ENCODE measurements at places on chromosomes 4 and X. TPM values are rescaled to one million over a fixed set of nuclear protein-coding genes. Genes with fewer than 3 reads are reported as not detected.
A peak's percentile ranks its signal among the peaks of the same experiment; 100 is the strongest.

DNA sequence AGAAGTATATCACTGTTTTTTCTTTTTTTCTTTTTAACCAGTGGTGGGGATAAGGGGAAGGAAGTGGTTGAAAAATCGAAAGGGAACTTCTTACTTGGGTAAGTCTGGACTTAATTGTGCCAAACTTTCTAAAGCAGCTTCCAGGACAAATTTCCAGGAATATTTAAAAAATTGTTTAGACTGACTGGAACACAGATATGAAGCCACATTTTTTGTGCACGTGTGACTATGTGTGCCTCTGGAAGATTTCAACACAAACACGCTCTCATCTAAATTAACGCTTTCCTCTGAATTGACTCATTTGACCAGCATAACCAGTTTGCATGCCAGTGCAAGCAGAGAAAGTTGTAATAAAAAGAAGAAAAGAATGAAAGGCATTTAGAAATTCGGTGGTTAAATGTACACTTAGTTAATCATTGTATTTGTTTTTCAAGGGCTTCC is 18.8 kb upstream of the YTHDC1 start:
- peaks cover 3% of the 10 kb centered on the region for H3K27me3 ChIP-seq
- H3K4me3 ChIP-seq = no peak overlapping the region
- H3K4me1 ChIP-seq = peaks cover 21% of the 10 kb centered on the region
- H3K36me3 ChIP-seq = peaks cover 1% of the 10 kb centered on the region
- no peak for DNase-seq

DNA sequence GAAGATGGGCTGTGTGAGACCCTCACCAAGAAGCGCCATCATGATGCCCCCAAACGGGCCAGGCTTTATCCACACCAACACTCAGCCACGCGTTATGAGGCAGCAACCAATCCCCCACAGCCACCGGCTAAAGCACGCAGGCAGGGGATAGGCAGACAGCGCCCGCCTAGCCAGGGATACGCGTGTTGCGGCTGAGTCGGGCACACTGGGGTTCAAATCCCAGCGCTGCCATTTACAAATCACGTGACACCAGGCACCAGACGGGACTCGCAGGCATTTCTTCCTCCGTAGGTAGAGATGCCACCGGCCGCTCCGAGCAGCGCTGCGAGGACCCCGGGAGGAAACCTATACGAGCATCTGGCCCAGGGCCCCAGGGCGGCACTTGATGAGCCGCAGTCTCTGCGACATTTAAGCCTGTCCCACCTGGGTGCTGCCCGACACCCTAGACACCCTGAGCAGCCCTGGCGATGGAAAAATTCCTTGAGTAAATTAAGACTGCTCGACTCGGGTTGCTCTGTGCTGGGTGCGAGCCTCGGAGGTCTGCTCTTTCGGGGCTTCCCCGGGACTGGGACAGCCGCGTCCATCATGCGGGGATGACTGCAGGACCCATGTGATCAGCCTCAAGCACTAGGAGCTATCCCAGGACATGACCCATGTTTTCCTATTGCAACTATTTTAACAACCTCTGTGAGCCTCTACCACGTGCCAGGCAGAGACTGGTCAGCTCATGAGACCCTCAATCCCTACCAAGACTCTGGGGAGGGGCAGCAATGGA is 6.3 kb downstream of the ABLIM2 start:
- no peak for DNase-seq
- H3K36me3 ChIP-seq = no peaks in the 10 kb centered on the region
- no peak overlapping the region for H3K4me3 ChIP-seq
- no peak overlapping the region for H3K27ac ChIP-seq

The GLRA2 gene
- total RNA-seq = not detected

GRCh38 chr4:173748353-173748752 is 218.3 kb upstream of the HAND2 start:
- H3K27ac ChIP-seq = no peak overlapping the region

GRCh38 chr4:3792813-3793212 is 26.6 kb downstream of the ADRA2C start:
- no peaks in the 10 kb centered on the region for H3K4me1 ChIP-seq
- H3K27me3 ChIP-seq = no peaks in the 10 kb centered on the region
- H3K27ac ChIP-seq = no peak overlapping the region
- no peak for DNase-seq

The SLBP gene
- 137 TPM for total RNA-seq

DNA sequence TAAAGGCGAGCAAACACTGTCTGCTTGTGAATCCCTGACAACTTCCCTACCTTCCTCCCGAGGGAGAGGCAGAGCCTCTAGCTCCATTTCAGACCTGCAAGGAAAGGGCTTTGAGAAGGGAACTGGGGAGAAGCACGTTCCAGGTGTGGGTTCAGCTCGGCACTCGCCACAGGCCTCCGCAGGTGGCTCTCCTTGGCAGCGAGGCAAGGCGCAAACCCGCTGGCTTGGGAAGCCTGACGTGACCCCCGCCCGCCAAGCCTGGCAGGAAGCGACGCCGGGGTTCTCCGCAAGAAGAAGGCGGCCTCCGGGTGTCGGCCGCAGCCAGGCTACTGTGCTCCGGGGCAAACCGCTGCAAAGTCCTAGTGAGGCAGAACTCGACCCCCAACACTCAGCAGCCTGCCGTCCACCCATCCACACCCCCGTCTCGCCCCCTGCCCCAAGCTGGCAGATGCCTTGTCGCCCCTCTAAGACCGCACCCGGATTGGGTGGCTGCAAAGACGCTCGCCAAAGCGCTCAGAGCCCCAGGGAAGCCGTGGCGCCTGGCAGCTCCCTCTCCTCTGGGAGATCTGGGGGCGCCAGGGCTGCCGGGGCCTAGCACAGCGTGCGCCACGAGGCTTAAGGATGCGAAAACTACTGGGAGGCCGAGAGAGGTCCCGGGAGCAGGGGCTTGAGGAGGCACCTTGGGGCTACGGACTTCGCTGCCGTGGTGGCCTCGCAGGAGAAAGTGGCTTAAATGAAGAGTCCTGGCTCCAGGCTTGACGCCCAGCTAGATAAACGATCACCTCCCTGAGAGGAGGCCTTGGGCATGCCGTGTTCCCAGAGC is 21.8 kb downstream of the NKX3-2 start:
- H3K27ac ChIP-seq = peak overlapping the region; percentile 36
- no peak for DNase-seq
- no peak overlapping the region for H3K4me3 ChIP-seq
- H3K4me1 ChIP-seq = peaks cover 4% of the 10 kb centered on the region

GRCh38 chrX:110159865-110160264 is 157.0 kb downstream of the TMEM164 start:
- DNase-seq = no peak
- H3K27me3 ChIP-seq = no peaks in the 10 kb centered on the region
- no peak overlapping the region for H3K4me3 ChIP-seq
- H3K36me3 ChIP-seq = no peaks in the 10 kb centered on the region

GRCh38 chr4:34046580-34046979 is 2197.7 kb downstream of the ARAP2 start:
- no peaks in the 10 kb centered on the region for H3K27me3 ChIP-seq
- no peaks in the 10 kb centered on the region for H3K4me1 ChIP-seq
- H3K36me3 ChIP-seq = no peaks in the 10 kb centered on the region
- no peak overlapping the region for H3K27ac ChIP-seq
- no peak for DNase-seq

GRCh38 chrX:21883258-21883657 is 27.5 kb downstream of the YY2 start:
- no peak for DNase-seq
- H3K36me3 ChIP-seq = peaks cover 13% of the 10 kb centered on the region
- H3K27ac ChIP-seq = no peak overlapping the region

- no peak overlapping the region for H3K27ac ChIP-seq
- H3K4me3 ChIP-seq = no peak overlapping the region
- peaks cover 2% of the 10 kb centered on the region for H3K36me3 ChIP-seq
- peaks cover 16% of the 10 kb centered on the region for H3K27me3 ChIP-seq
- H3K4me1 ChIP-seq = no peaks in the 10 kb centered on the region
These were observed 38.1 kb downstream of the FGFRL1 start for GRCh38 chr4:1049591-1049905.

GRCh38 chrX:112738347-112739033 is 58.8 kb upstream of the LHFPL1 start:
- peak; percentile 40 for DNase-seq
- H3K27ac ChIP-seq = no peak overlapping the region
- no peaks in the 10 kb centered on the region for H3K36me3 ChIP-seq
- peaks cover 6% of the 10 kb centered on the region for H3K4me1 ChIP-seq
- H3K27me3 ChIP-seq = peaks cover 33% of the 10 kb centered on the region

The KLKB1 gene
- 0.14 TPM for total RNA-seq

- no peaks in the 10 kb centered on the region for H3K4me1 ChIP-seq
- peaks cover 9% of the 10 kb centered on the region for H3K27me3 ChIP-seq
- H3K4me3 ChIP-seq = no peak overlapping the region
- H3K27ac ChIP-seq = no peak overlapping the region
- H3K36me3 ChIP-seq = no peaks in the 10 kb centered on the region
- DNase-seq = no peak
These were observed 92.3 kb downstream of the GC start for GRCh38 chr4:71691416-71692073.

DNA sequence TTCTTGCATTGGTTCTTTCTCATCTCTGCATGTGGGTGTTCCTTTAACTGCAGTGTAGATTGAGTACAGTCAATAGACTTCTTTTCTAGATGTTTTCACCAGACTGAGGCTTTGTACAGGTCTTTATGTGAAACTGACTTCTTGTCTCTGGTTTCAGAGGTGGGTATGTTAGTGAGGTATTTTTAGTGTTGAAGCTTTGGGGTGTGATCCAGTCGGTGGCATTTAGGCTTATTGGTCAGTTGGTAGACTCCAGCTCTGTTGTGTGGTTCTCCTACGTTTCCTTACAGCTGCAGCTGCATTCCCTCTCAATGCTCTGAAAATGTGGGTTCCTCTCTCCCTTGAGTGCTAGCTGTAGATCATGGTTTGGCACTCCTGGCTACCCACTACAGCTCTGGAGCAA is 21.3 kb upstream of the AMBN start:
- no peak overlapping the region for H3K4me3 ChIP-seq
- no peaks in the 10 kb centered on the region for H3K27me3 ChIP-seq
- no peaks in the 10 kb centered on the region for H3K4me1 ChIP-seq
- no peak for DNase-seq
- H3K27ac ChIP-seq = no peak overlapping the region
- H3K36me3 ChIP-seq = no peaks in the 10 kb centered on the region

The CCDC120 gene
- 6.9 TPM for total RNA-seq

DNA sequence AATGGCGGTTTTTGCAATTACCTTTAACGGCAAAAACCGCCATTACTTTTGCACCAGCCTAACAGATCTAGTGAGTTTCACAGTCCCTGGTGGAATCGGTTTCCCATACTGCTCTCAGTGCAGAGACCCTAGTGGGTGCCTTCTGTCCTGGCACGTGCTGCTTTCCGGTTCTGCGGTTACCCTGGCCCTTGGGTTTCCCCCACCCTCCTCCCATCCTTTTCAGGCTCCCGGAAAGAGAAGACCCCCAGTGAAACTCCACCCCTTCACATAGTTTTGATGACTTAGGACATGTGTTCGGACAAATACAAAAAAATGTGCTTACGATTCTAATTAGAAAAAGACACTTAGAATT is 36.9 kb downstream of the NLGN3 start:
- peak overlapping the region; percentile 83 for H3K4me3 ChIP-seq
- no peaks in the 10 kb centered on the region for H3K27me3 ChIP-seq
- peaks cover 15% of the 10 kb centered on the region for H3K36me3 ChIP-seq
- H3K27ac ChIP-seq = peak overlapping the region; percentile 98
- peak; percentile 70 for DNase-seq

DNA sequence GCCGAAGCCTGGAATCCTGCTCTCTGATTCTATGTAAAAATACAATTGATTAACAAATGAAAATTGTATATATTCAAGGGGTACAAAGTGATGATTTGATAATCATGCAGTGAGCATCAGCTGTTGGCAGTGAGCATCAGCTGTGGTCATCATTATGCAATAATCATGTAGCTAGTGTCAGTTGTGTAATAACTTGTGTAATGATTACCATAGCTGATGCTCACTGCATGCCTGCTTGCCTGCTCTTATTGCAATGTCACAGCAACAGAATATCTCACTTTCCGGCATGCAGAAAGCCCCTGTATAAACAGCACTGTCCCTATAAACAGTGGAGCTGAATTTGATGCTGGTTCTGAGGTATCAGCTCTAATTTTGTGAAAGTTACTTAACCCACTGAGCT is 46.8 kb downstream of the SULT1B1 start:
- DNase-seq = no peak
- no peaks in the 10 kb centered on the region for H3K36me3 ChIP-seq
- H3K4me3 ChIP-seq = no peak overlapping the region
- no peaks in the 10 kb centered on the region for H3K4me1 ChIP-seq

DNA sequence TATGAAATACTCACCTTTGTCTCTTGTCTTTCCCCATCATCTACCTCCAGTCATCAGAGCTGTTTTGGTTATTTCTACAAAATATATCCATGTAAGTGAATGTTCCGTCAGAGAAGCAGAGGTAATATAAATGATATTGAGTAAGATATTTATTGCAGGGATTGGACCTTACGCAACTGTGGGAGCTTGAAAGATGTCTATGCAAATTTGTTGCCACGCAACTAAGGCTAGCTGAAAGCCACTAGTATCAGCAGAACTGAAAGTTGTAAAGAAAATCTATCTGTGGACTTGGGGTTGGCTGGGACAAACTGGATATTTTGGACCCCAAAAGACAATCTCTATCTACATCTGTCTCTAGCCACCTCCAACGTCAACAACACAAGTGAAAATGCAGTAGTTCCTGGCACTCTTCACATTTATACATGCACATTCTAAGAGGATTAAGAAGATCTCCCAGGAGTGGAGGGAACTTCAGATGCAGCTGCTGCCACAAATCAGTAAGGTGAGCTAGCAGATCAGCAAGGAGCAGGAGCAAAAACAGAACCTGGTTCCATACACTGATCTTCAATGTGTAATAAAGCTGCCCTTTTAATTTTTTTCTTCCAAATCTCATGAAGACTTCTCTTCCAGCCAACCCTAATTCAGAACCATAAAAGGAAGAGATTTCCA is 8.5 kb upstream of the CCSER1 start:
- H3K27me3 ChIP-seq = no peaks in the 10 kb centered on the region
- H3K36me3 ChIP-seq = no peaks in the 10 kb centered on the region
- DNase-seq = no peak
- no peak overlapping the region for H3K27ac ChIP-seq

DNA sequence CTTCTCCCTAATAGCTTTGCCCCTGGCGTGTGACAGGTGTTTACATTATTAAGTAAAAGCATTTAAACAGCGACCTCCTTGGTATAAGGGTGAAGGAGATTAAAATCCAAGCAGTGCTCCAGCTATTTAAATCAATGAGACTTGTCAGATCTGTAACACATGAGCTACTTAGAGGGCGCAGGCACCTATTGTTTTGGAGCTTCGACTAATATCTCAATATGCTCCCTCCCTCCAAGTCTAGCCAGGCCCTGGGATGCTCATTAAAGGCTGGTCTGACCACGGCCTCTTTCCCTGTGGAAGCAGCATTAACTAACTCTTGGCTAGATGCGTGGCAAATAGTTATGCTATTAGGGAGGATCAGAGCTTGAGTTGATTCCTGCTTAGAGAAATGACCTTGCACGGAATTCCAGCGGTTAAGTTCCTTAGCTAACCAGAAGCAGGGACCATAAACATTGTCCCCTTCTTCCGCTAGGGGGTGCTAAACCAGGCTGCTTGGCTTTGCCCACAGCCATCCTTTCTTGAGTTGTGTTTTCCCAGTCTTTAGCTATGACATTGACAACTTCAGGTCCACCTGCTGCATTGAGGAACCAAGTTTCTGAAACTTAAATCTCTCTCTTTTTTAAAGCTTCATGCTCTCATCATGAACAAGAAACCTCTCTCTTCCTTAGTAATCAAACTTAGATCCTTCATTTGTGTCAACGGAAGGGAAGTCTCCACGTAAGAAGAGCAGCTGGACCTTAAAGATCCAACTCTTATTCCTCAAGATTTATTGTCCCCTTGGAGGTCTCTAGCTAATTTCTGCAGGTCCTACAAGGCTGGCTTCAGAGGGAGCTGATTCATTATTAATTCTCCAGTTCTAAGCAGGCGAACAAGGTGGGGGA is 80.7 kb upstream of the IGFBP7 start:
- DNase-seq = no peak
- H3K4me3 ChIP-seq = no peak overlapping the region
- no peaks in the 10 kb centered on the region for H3K4me1 ChIP-seq
- H3K27me3 ChIP-seq = peaks cover 22% of the 10 kb centered on the region
- H3K36me3 ChIP-seq = peaks cover 1% of the 10 kb centered on the region
- H3K27ac ChIP-seq = no peak overlapping the region
